Stomach (tissue), 19 donors: ENCODE measurements at places on chromosomes 4 and X.

- no peak for DNase-seq
Measured at GRCh38 chr4:15777697-15778288, 335 bp upstream of the CD38 start.

DNA sequence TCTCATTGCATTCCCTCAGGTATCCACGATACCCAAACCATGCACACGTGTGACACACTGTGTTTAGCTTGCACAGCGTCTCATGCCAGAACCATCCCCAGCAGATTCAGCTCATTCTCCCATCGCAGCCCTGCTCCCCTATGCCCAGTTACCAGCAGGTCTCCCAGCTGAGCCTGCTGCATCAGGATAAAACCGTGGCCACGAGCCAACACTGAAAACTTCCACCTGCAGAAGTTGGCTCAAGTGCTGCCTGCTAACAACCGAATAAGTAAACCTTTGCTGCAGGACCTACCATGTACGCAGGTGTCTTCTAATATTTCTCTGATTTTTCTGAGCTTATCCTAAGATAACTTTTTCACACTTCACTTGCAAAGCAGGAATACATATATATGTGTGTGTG lies 120.4 kb upstream of the STS start:
- peak; percentile 79 for DNase-seq

- no peak for DNase-seq
Measured at GRCh38 chrX:17564689-17565409, 172.4 kb upstream of the SCML1 start.

GRCh38 chr4:139540161-139540560 lies 15.9 kb downstream of the SETD7 start:
- no peak for DNase-seq

DNA sequence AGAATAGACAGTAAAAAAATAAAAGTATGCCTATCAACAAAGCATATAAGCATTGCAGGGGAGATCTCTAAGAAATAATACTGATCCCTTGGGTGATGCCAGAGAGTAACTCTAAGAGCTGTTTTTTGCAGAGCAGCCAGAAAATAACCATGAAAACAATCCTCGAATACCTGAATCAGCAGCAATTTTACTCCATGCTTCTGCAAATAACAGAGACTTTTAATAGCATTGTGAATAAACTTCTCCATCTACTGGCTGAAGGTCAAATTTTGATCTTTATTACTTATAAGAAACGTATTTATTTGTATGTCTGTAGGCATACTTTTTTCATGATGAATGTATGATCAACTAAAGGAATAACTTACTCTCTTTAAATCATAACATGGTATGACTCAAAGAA lies 334.5 kb downstream of the GALNTL6 start:
- peak; percentile 18 for DNase-seq

- DNase-seq: peak; percentile 63
Measured at GRCh38 chr4:100189820-100190642, at the start of gene DDIT4L. DDIT4L (minus strand) TSS chr4:100190468; CDS start chr4:100189983, 485 bp downstream.

DNA sequence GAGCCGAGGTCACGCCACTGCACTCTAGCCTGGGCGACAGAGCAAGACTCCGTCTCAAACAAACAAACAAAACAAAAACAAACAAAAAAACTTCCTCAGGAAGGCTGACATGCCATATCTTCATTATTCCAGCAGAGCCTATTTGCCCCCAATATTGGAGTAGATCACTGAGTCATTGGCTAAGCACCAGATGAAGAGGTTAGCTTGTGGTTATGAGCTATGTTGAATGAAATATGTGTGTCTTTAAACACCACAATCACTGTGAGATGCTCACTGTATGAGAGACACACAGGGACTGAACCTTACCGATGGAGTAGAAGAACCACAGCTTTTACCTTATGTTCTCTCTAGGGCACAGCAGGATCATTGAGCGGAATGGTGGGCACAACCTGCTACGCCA lies 122.1 kb upstream of the EOLA2 start:
- DNase-seq: no peak

- DNase-seq: no peak
Measured at GRCh38 chr4:15729910-15730533, 27.2 kb downstream of the BST1 start.

DNA sequence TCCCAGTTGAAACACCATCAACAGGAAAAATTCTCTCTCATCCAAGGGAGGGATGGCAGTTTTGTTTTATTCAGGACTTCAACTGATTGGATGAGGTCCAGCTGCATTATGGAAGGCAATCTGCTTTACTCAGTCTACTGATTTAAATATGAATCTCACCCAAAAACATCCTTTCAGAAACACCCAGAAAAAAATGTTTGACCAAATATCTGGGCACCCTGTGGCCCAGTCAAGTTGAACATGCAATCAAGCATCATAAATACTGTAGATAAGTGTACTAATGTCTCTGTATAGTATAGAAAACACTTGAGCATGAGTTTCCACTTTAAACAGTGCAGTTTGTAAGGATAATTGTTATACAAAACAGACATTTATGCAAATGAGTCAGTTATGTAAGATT lies 753.2 kb downstream of the ARAP2 start:
- no peak for DNase-seq

- no peak for DNase-seq
Measured at GRCh38 chrX:118963159-118963558, 11.3 kb upstream of the LONRF3 start.

DNA sequence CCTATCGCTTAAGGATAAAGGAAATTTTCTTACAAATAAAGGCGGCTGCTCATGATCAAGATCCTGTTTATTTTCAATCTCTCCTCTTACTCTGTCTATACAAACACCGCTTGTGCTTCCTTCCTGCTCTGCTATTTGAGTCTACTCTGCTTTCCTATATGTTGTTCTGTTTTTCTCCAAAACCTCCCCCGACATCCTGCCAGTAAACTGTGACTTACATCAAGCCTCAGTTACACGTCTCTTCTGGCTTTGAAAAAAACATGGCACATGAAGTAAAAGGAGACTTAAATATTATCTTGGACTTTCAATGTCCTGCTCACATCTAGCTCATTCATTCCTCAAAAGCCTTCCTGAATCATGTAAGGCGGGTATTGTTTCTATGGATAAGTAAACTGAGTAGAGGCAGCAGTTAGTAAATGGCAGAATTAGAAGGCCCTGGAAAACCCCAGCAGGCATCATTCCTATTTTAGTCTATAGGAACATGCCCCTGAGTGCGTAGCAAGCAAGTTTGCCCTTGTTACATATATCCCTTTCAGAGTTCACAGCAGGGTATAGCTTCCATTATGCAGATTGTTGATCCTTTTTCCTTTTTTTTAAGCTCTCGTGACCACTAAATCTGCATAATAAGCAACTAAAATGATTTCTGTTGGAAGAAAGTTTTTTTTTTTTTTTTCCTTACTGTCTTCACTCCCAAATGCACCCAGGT lies 280.1 kb downstream of the RAPGEF2 start:
- DNase-seq: no peak

DNA sequence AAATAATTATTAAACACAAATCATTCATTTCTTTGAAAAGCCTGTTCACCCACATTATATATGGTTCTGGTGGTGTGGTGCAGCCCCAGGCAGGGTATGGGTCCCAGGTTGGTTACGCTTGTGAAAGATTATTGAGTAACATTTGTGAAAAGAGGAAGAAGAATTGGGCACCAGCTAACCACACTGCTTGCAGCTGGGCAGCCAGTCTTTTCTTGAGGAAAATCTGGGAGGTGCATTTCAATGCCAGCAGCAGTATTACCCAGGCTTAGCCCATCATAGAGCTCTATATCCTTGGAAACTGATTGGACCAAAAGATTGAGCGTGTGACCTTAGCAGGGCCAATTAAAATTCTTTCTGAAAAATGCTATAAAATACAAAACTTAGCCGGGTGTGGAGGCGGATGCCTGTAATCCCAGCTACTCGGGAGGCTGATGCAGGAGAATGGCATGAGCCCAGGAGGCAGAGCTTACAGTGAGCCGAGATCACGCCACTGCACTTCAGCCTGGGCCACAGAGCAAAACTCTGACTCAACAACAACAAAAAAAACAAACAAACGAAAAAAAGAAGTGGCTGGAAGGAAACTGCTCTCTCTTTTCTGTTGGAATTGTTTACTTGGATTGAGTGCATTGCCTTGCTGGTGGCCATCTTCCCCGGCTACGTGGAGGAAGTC lies 9.7 kb upstream of the PLAC8 start:
- DNase-seq: no peak

GRCh38 chr4:153115322-153116290 lies 88.6 kb upstream of the TRIM2 start:
- peak; percentile 69 for DNase-seq

DNA sequence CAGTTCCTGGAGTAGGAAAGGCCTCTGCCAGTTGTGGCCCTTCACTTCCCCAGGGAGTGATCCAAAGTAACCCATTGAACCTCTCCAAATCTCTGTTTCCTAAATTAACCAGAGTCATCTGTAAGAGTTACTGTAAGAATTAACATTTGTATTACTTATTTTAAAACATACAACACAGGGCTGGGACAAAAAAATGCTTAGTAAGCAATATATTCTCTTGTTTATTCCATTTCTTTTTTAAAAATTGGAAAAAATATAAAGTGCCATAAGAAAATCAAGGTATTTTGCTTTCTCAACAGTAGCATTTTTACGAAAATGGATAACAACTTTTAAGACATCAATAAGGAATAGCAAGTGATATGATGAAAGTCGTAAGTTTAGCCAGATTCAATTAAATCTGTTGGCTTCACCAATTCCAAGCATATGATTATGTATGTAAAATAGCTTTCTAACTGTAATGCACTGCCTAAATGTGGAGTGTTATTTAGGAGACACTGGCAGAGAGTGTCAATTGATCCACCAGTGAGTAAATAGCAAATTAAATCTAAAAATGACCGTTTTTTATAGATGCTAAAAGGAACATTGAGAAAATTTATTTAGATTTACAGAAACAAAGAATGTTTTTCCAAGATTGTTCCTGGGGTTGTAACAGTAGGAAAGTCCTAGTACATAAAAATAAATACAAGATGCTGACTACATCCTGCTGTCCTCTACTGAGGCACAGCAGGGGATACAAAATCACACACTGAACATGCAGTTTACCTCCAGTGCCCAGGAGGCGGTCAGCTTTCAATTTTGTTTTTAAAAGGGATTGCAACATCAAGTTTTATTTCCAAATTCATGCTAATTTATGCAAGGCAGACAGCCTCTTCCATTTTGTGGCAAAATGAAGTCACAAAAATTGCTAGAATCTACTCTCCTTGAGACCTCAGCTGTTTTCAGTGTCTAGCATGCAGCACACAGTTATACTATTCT lies 53.7 kb downstream of the GPM6A start:
- DNase-seq: no peak

- no peak for DNase-seq
Measured at GRCh38 chr4:43835869-43836268, 612.7 kb downstream of the KCTD8 start.

DNA sequence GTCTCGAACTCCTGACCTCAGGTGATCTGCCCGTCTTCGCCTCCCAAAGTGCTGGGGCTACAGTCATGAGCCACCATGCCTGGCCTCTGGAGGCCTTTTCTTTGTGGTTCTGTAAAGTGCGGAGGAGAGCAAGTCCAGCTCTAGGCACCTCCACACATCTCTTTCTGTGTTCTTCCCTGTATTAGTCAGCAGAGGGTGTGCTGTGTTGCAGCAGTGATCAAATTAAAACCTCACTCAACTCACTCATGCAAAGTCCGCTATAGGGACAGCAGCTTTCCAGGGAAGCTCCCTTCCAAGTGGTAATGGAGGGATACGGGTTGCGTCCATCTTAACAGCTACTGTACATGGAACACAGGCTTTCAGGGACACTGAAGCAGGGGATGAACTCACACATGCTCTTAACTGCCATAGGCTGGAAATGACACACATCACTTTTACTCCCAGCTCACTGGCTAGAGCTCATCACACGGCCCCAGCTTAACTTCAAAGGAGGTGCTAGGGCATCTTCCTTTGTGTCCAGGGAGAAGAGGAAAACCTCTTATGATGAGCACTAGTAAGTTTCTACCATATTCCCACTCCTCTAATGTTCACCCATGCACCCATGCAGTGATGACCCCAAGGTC lies 36.0 kb upstream of the CCNG2 start:
- no peak for DNase-seq

DNA sequence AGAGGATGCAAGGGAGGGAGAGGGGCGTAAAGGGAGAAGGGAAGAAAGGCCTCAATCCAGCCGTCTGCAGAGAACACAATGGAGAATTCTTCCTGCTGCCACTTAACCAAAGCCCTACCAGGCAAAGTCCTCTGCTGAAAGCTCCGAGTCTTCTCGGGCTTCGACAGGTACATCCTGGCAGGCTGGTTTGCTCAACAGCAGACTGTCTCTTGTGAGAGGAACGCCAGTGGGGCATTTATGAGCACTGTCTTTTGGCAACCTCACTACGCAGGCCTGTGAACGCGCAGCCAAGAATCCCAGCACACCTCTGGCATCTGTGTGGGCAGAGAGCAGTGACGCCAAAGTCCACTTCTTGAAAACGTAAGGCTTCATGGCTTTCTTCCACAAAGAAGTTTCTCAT lies 207.5 kb upstream of the FAM9B start:
- no peak for DNase-seq

DNA sequence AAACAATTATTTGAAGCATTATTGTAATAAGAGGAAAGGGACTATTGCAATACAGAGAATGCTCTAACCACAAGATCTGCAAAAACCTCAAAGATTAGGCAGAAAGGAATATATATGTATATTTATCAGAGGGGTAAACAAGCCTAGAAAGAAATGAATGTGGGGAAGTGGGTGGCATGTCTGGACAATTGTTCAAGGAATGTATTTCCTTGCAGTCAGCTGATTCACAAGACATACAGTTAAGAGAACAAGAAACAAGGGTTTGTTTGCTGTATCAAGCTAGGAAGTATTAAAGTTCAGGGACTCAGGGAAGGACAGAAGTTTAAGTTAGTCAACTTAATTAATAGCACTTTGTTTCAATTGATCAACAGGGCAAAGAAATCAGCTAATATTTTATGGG lies 514.7 kb downstream of the CENPC start:
- no peak for DNase-seq

GRCh38 chr4:1194010-1194900 lies 21.9 kb upstream of the SPON2 start:
- DNase-seq: peak; percentile 5
